Activated T-cell treated with anti-CD3 and anti-CD28 coated beads, Interleukin-2, amount 50 U/mL, for 4 hours (primary cell): ENCODE measurements at places on chromosomes 5 and 9. TPM values are rescaled to one million over a fixed set of nuclear protein-coding genes. Genes with fewer than 3 reads are reported as not detected.

Gene SAXO1
- not detected for total RNA-seq

Gene NR4A3
- 24.9 TPM for total RNA-seq

Gene TAS2R1
- total RNA-seq, result not detected

Gene PCDHB14
- 0.08 TPM for total RNA-seq

Gene PMPCA
- 95.5 TPM for total RNA-seq

- DNase-seq, result no peak
Observed at GRCh38 chr5:67133217-67133616, 63.4 kb downstream of the CD180 start.

DNA sequence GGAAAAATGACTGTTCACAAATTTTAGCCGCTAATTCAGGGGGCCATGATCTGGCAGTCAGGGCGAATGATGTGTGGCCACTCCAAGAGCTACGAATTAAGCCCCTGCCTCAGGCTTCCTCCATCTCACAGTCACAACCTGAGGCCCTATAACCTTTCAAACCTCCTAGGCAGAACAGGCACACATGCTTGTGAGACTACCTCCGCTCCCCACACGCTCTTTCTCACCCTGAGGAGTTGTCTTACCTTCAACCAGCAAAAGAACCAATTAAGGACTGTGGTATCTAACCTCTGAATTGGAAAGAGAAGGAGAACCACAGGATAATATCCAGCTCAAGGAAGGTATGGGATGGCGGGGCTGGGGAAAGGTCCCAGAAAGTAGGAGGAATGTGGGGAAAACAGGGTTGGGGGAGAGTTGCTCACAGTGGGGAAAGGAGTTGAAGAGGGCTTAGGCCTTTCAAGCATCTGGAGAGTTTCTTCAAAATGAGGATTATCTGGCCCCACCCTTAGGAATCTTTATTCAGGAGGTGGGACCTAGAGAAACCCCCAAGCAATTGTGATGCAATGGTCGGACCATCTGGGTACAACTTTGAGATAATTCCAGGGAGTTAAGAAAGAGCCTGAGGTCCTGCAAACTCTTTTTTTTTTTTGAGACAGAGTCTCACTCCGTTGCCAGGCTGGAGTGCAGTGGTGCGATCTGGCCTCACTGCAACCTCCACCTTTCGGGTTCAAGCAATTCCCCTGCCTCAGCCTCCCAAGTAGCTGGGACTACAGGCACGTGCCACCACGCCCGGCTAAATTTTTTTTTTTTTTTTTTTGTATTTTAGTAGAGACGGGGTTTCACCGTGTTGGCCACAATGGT is 5.5 kb downstream of the PCDH1 start:
- no peak for DNase-seq

GRCh38 chr9:36208521-36209253 is 18.0 kb downstream of the CLTA start:
- no peak for DNase-seq

GRCh38 chr5:139711067-139711905 is 63.1 kb downstream of the CXXC5 start:
- peak; percentile 45 for DNase-seq

- no peak for DNase-seq
Observed at GRCh38 chr5:140106805-140107311, 7.1 kb upstream of the PURA start.

- DNase-seq, result no peak
Observed at GRCh38 chr5:154984946-154985516, 28.5 kb upstream of the KIF4B start.

- DNase-seq, result no peak
Observed at GRCh38 chr5:179318221-179318955, 26.9 kb downstream of the ADAMTS2 start.

DNA sequence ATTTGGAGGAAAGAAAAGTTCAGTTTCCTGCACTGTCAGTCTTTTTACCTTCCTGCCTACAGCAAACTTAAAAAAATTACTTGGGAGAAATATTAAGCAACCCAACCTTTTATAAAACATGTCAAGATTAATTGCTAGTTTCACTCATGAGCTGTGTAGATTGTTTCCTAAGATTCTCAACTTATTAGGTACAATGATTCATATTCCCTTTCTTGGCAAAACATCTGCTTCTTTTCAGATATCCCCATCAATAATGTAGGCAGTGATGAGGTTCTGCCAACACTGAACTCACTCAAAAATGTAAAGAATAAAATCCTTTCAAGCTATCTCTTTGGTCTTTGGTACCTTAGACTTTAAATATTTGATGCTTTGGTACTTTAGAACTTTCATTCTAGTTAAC is 56.0 kb downstream of the ISL1 start:
- DNase-seq, result no peak
